Stimulated activated CD8-positive, alpha-beta memory T cell treated with anti-CD3 and anti-CD28 coated beads, Interleukin-7, amount 100 ng/mL, for 48 hours (primary cell): ENCODE measurements at places on chromosomes 3 and 15.

DNA sequence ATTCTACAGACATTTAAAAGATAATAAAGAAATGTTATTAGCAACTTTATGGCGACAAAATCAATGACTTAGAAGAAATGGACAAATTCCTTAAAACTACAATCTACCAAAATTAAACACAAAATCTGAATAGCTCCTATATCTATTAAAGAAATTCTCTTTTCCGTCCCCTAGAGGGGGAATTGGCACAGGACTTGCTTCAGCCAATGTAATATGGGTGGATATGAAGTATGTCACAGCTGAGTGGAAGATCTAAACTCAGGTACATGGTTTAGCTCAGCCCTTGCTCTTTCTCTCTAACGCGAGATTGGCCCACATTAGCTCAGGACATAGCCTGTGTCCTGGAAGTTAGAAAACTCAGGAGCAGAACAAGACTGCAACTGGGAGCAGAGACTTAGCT, 79.3 kb downstream of the DNAH12 start:
- DNase-seq = no peak

DNA sequence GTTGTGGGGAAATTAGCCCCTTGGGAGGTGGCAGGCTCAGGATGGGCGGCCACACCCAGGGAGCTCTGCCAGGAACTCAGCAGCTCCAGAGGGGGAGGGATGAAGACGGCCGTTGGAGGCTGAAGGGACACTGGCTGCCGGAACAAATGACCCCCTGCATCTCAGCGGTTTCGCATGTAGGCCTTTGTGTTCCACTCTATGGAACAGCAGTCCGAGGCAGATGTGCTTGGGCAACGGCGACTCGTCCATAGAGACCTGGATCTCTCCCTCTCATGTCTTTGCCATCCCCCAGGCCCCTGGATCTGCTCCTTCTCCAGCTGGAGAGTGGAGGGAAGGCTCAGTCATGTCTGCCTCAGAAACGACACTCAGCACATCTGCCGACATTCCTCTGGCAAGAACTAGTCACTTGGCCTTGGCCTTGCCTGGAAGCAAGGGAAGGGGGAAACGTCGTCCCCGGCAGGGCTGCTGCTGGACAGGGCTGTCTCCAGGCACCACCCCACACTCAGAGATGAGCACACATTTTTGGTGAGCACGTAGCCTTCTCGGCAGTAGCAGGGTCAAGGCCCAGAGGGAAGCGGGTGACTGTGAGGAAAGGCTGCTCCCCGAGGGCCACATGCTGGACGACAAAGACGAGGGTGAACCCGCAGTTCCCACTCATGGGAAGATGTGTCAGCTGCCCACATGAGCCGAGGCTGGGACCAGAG, 83.8 kb downstream of the ASB7 start:
- no peak for DNase-seq

DNA sequence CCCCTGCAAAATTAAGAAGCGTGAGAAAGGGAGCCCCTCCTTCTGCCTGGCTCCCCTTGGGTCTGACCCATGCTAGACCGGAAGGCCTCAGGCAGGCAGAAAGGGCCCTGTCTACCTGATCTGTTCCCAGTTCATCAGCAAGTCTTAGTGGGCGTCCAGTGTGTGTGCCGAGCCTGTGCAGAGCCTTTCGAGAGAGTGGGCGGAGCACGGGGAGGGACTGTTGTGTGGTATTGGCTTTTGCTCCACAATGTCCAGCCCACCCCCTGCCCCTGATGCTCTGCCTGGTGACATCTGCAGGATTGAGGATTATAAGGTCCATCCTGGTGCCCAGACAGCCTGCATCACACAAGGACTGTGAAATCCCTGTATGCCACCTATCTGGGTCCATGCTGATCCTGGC, 82.9 kb downstream of the CHDH start:
- no peak for DNase-seq

DNA sequence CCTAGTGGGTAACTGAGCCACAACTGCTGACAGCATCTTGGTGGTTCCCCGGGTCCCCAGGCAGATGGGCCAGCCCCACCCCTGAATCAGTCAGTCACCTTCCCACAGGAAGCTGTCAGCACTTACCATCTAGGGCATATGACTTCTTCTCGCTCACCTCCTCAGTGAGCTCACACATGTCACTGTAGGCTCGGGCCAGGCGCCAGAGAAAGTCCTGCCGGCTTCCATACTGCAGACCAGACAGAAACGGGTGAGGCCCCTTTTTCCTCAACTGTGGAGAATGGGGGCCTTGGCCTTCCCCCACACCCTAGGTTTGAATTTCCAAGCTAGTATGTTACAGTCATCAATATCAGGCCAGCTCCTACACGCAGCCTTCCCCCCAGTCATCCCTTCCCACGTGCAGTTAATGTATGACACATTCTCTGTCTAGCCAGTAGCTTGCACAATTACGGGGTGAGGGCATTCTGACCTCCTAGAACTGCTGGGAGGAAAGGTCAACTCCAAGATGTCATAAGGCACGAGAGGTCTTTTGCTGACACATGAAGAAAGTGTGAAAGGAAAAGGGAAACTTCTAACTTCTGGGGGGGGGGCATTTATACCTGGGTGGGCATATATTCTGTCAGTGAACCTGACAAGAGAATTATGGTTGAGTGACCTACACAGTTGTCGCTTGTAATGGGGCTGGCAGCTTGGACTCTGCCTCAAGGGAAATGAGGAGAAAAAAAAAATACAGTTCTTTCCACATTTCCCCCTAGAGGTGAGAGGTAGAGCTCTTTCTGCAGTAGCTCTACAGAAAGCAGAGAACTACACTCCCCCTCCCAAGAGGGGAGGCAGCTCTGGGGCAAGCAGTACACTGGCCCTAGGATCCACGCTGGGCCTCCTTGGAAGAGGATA, 10.9 kb downstream of the RMDN3 start:
- peak; percentile 49 for DNase-seq

GRCh38 chr15:46232471-46232870, 597.6 kb downstream of the SQOR start:
- no peak for DNase-seq

DNA sequence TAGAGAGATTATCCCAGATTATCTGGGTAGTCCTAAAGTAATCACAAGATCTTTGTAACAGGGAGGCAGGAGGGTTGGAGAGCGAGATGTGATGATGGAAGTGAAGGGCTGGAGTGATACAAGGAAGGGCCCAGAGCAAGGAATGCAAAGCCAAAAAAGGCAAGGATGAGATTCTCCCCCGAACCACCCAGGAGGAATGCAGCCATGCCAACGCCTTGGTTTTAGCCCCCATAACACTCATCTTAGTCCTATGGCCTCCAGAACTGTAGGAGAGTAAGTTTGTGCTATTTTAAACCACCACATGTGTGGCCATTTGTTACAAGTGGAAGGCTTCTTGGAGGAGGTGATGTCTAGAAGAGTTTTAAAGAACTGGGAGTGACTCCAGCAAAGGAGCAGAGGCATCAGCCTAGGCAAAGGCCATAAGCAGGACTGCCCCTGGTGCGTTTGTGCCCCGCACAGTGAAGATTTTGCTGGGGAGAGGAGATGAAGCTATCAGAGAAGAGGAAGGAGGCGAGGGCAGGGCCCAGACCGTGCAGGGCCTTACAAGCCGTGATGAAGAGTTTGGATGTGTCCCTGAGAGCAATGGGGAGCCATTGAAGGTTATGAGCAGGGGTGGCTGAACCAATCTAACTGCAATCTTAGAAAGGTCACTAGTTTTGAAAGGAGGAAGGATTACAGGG, 25.3 kb upstream of the CORO2B start:
- no peak for DNase-seq

- DNase-seq = no peak
These were observed 82.2 kb upstream of the CTDSPL start for GRCh38 chr3:37779289-37780152.

DNA sequence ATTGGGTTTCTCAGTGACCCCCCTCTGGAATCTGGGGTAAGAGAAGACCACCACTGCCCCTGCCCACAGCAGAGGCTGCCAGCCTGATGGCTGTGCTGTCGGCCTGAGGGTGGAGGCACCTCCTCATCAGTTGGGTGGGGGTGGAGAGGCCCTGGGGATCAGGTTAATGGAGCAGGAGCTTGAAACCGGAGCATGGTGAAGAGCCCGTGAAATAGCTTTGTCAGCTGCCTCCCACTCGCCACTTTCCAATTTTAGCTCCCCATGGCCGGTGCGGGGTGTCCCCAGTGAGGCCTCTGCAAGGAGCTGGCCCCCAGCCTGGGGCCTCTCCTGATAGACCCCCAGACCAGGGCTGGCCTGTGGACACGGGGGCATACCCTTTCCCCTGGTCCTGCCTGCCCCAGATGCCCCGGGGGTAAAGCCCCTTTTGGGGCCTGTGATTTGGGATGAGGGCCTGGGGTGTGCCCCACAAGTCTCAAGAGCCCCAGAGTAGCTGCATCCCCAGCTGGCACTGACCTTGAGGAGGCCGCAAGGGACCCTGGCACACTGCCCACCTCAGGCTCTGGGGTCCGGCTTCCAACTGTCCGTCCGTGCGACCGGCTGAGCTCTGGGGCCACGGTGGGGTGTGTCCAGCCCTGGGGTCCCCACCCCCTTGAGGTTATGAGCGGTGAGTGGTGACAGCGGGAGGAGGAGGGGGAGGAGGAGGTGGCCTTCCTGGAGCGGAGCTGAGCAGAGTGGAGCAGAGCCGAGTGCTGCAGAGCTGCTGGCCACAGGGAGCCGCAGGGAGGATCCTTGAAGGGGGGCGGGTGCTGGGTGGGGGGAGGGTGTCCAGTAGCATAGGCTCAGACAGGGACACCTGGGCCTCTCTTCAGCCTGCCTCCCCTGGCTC, at the start of gene HHATL:
TSS of gene HHATL (minus strand) at position 733 of the 886 bp plus-strand sequence. CDS start 1,972 bp downstream, outside the sequence.
- no peak for DNase-seq
